Hematopoietic multipotent progenitor cell treated with erythropoietin and hydrocortisone succinate and interleukin-3 and kit ligand, for 15 days (in vitro differentiated cells): ENCODE measurements at places on chromosomes 16 and 17.

DNA sequence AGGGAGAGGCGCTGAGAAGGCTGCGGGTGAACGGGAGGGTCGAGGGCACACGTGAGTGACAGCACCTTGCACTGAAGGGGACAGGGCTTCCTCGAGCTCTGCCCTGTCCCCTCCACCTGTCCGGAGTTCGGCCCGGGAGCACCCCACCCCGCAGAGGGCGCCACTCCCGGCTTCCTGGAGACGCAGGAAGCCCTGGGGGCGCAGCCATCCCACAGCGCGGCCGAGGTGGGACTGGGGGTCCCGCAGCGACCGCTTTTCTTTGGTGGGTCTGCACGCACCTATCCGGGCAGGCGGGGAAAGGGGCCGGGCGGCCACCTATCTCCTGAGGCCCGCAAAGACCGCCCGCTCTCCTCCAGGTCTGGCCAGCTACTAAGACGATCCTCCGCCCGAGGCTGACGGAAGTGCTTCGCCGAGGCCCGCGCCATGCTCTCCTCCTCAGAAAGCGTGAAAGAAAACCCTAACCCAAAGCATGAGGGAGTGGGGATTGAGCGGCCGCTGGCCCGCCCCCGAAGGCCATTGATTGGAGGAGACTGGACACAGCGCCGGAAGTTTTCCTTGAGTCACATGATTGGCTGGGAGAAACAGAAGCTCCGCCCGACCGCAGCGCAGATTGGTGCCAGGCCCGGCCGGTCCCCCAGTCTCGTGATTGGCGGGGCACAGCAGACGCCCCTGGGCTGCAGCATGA, 34.4 kb downstream of the DDX19A start:
- peak; percentile 95 for DNase-seq

DNA sequence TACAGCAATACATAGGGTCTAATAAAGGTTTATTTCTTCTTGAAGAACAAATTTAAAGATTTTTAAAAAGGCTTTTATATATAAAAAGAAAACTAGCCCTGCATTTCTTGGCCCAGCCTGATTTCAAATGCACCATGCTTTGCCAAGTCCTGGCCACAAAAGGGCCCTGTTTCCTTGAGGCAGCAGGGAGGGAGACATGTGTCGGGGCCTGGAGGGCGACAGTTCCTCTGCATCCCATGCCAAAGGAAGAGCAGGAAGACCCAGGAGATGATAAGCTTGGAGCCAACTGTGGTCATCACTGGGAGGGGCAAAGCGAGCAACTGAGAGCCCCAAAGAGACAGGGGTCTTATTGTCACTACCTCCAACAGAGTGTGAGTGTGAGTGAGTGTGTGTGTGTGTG, 571.5 kb upstream of the PSMD7 start:
- DNase-seq, result no peak

DNA sequence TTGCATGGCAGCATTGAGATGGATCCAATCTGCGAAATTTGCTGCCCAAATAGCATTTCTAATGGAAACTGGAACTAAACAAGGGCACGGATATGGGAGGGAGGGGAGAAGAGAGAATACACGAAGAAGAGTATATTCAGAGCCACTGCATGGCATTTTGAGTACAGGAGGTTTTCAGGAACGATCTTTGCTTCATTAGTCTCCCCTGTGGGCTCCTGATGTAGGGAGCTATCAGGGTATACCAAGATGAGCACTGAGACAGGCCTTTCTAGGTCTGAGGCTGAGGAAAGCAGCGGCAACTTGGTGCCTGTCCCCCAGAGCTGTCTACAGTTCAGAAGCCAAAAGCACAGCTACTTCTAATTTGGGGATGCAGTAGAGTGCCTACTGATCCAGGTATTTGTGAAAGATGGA, 257.7 kb upstream of the PMFBP1 start:
- DNase-seq, result no peak

GRCh38 chr17:50166518-50167181, 845 bp downstream of the SGCA start:
- DNase-seq, result no peak

DNA sequence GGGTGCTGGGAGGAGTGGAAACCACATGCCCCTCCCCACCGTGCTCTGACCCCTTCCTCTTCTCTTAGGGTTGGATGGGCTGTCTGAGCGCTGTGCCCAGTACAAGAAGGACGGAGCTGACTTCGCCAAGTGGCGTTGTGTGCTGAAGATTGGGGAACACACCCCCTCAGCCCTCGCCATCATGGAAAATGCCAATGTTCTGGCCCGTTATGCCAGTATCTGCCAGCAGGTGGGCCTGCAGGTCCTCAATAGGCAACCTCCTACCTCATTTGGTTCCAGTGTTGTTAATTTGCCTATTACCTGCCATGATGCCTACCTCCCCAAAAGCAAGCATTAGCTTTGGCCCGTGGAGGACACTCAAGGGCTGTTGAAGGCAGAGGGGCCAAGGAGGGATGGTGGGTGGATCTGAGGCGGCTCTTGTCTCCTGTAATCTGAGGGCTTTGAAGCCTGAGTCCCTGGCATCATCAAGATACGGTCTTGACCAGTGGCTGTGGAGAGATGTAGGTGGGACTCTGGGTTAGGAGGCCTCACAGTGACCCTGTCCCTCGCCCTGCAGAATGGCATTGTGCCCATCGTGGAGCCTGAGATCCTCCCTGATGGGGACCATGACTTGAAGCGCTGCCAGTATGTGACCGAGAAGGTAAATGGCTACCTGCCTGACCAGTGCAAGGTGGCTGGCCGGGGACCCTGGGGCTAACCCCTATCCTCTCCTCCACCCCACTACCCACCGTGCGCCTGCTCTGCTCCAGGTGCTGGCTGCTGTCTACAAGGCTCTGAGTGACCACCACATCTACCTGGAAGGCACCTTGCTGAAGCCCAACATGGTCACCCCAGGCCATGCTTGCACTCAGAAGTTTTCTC, 3.4 kb downstream of the ALDOA start:
- DNase-seq, result peak; percentile 68

DNA sequence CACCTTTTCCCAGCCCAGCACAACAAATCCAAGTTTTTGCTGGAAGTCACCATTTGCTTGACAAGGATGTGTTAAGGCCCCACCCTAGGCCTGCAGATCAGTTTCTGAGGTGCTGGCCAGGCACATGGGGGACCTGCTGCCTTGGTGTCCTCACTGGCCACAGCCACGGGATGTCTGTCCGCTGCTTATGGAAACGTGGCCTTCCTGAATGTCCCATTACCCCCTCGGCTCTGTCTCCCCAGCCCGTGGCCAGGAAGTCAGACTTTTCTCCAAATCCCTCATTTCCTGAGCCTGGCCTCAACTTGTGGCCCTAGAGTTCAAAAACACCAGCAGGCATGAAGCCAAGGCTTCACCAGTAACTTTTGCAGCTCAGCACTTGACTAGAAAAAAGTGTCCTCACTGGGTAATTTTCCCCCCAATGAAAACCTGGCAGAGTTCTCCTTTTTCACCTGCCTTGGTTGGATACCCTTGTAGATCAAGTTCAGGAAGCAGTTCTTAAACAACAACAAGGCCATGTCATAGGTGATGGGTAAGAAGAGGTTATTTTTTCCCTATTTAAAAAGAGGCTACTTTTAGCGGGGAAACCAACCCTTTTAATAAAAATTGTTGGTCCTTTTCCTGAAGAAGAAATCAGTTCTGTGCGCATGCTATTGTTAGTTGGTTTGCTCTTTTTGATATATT, 80.8 kb downstream of the SOCS1 start:
- no peak for DNase-seq

DNA sequence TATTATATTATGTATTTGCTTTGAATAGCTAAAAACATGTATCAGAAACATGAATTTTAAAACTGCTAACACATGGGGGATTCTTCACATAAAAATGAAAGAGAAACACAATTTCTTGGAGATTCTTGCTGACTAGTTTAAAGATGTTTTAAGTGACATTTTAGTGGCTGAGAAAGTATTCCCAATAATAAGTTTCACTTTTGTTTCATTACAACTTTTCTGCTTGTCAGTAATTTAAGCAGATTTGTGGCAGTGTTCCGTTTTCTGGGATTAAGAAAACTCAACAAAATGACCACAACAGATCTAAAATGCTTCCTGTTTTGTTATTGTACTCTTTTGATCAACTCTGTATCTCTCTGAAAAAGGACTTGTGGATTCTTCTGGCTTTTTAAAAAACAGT, 75.9 kb downstream of the NLK start:
- DNase-seq, result peak; percentile 42

DNA sequence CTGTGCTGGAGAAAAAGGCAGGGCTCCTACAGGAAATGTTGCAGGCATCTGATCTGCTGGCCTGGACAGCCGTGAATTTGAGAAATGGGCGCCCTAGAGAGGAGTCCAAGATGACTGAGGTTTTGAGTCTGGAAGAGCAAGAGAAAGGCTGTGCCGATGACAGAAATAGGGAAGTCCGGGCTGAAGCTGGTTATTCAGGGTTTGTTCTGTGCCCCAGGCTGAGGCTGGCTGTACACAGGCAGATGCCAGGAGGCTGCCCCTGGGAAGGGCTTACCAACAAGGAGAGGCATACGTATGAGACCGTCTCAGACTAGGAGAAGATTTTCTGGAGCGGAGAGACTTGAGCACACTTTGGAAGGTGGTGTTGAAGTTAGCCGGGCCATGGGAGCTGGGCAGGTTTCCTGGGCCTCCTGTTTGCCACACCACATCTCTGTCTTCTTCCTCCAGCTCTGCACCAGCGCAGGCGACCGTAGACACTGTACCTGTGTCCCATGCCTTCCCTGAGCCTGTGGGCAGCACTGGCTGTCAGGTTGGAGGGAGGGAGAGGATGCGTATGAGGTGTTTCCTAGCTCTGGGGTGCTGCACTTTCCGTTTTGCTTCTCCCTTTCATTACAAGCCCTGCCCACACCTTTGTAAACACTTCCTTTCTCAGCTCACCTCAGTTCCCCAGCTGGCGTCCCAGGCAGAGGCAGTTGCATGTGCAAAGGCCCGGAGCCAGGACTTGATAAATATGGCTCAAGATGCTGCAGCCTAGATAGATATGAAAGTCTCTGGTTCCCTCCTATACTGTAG, 80.8 kb downstream of the SPECC1 start:
- no peak for DNase-seq

DNA sequence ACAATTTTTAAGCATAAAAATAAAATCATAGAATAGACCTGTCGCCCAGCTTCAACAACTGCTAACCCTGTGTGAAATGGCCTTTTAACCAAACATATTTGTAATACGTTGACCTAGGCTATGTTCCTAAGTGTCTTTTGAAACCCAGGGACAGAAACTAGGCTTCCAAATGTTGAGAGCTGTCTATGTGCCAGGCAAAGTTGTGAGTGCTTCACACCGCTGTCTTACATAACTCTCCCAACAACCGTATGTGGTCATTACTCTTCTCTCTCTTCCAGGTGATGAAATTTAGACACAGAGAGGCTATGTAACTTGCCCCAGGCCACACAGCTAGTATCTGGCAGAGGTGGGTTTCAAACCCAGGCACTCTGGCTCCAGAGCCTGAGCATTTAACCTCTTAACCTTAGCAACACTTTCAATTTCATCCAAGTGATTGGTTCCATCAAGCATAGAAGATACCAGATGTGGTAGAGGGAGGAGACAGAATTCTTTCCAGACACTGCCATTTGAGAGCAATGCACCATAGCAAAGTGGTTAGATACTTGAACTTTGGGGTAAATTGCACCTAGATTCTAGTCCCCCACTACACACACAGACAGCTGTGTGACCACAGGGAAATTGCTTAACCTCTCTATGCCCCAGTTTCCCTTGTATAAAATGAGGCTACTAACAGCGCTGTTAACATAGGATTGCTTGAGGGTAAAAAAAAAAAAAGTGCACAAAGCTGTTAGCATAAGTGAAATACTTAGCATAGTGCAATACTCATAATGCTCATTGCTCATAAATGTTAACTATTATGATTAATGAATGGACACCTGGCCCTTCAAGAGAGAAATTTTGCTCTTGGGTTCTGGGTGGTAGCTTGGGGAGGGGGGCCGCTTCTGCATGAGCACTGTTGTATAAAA, 160.6 kb downstream of the IRX3 start:
- no peak for DNase-seq

- DNase-seq, result no peak
These were observed 8.3 kb downstream of the DHRS7C start for GRCh38 chr17:9783050-9783449.

DNA sequence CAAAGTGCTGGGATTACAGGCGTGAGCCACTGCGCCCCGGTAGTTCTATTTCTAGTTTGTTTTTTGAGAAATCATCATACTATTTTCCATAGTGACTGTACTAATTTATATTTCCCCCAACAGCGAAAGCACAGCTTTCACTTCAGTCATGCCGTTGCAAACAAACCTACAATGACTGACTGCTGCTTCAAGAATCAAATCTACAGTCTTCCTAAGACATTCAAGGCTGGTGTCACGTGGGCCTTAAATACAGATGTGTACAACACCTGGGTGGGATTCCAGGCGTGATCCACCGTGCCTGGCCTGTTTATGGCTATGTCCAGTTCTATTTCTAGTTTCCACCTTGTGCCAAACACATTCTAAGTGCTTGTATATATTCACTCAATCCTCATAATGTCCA, 72.0 kb downstream of the ABCC6 start:
- no peak for DNase-seq

DNA sequence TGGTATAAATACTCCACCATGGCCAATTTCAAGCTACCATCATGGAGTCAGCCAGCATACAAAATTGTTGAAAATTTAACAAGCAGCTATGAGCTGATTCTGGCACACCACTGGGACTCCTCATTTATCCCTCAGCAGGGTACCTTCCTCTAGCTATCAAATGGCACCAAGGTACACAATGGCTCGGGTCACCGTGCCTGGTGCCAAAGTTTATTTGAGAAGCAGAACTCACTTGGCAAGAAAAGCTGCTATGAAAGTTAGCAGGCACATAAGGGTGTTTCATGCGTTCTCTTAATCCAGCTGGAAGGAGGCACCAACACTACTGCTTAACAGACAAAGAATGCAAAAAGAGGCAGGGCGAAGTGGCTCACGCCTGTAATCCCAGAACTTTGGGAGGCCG, 51.6 kb downstream of the IKZF3 start:
- no peak for DNase-seq

GRCh38 chr17:10182785-10183184, 15.6 kb downstream of the GAS7 start:
- no peak for DNase-seq
